Activated naive CD8-positive, alpha-beta T cell treated with anti-CD3 and anti-CD28 coated beads, Interleukin-2, amount 50 U/mL, for 16 hours (primary cell): ENCODE measurements at places on chromosomes 3 and 15.

GRCh38 chr3:196502775-196503195 lies 783 bp downstream of the RNF168 start:
- no peak for DNase-seq

- DNase-seq: no peak
These were observed 16.1 kb upstream of the AHSG start for GRCh38 chr3:186596568-186597287.

DNA sequence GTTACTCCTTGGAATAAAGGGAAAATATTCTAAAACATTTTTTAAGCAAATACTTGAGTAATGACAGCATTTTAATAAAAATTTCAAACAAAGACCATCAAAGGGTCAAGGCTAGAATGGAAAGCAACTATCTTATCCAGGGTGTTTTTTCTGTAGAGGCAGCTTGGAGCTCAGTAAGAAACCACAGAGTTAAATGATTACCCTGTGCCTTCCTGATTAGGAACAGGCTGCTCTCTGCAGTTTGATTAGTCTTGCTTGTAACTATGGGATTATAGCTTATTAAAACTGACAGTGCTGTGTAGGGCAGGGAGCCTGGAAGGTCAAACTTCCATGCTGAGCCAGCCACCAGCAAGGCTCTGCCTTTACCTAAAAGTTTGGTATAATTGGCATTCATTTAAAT lies 33.1 kb downstream of the QTRT2 start:
- DNase-seq: no peak

GRCh38 chr3:127218454-127218922 lies 25.6 kb downstream of the PRR23E start:
- no peak for DNase-seq

GRCh38 chr3:192273697-192274010 lies 453.7 kb downstream of the FGF12 start:
- no peak for DNase-seq

GRCh38 chr3:163328680-163329079 lies 1749.6 kb downstream of the SI start:
- DNase-seq: no peak

DNA sequence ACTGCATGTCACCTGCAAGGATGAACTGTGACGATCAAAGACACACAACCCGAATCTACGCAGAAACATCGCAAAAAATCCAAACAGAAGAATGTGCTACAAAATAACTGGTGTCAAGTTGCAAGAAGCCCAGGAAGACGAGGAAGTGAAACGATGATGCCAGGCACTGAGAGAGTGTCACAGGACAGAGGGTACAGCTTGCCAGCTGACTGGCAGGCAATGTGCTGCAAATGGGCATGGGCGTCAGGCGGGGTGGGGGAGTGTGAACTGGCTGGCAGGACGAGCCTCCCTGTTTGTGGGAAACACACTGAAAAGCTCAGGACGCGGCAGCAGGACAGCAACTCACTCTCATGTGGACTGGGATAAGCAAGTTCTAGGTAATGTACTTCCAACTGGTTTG lies 28.9 kb upstream of the OCA2 start:
- no peak for DNase-seq

DNA sequence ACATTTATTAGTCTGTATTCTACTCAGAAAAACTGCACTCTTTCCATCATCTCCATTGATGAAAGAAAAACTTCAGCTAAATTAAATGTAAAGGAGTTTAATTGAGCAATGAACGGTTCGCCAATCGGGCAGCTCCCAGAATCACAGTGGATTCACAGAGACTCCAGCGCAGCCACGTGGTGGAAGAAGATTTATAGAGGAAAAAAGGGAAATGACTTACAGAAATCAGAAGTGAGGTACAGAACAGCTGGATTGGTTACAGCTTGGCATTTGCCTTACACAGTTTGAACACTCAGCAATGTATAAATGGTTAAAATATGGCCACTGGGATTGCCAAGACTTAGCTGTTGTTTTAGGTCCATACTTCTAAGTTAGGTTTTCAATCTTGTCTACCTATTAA lies 2.8 kb upstream of the SUCLG2 start:
- no peak for DNase-seq

DNA sequence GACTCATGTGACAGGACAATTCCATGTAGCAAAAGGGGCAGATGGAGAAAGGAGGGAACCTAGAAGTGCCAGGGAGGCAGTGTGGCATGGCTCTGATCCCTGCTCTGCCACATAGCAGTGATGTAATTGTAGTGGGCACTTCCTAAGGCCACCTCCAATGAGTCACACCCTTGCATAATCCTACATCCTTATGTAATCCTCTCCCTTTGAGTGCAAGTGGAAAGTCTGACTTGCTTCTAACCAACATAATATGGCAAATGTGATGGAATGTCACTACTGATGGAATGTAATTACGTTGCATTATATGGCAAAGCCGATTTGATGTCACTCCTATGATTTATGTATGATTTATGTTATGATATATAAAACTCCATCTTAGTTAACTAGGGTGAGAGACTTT lies 72.9 kb upstream of the ATP2C1 start:
- no peak for DNase-seq

GRCh38 chr3:151931171-151931570 lies 57.7 kb downstream of the SUCNR1 start:
- no peak for DNase-seq

GRCh38 chr15:99506399-99506798 lies 59.4 kb upstream of the MEF2A start:
- no peak for DNase-seq

- DNase-seq: no peak
These were observed 54.8 kb downstream of the CHCHD6 start for GRCh38 chr3:126758882-126759281.

DNA sequence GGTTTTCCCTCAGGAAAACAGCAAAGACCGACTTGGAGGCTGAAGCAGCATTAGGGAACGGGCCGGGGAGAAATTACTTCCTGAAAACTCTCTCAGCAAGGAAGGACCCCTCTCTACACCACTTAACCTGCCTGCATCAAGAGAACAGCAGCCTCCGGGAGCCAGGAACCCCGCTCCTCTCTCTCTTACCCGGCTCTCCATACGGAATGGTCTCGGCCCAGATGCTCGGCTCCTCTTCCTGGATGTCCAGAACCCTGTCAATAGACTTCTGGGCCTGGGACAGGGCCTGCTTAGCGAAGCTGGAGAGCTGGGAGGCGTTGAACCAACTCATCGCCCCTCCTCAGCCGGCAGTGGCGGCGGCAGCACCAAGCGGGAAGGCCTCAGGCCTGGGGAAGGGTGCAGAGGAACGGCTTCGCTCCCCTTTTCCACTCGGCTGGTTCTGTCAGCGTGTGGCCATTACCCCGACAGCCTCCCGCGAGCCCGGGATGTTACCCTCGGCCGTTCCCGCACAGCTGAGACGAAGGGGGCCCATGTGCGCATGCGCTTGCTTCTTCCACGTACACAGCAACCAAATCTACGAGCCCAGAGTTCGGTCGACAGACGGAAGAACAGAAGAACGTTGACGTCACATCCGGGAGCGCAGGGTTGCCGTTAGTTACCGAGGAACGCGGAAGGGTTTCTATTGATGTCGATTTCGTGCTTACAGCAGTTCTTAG lies at the start of gene TMF1:
TMF1 (minus strand) TSS at position 578 of the 716 bp plus-strand sequence; CDS start at position 331, 247 bp downstream.
- DNase-seq: peak; percentile 97

DNA sequence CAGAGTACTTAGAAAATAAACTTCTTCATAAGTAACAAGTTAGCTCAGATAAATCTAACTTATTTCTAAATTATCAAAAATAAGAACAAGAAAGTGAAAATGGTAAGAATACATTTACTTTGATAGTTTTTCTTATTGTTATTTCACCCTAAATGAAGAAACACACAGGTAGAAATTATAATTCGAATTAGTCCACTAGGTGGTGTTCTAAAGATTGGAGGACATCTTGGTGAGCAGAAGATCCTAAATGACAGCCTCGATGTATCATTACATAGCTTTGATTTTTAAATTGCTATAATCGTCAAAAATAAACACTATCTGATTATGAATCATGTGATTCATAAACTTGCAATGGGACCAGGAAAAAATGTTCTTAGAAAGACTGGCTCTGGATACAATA lies 280.8 kb upstream of the UBE2E2 start:
- no peak for DNase-seq

DNA sequence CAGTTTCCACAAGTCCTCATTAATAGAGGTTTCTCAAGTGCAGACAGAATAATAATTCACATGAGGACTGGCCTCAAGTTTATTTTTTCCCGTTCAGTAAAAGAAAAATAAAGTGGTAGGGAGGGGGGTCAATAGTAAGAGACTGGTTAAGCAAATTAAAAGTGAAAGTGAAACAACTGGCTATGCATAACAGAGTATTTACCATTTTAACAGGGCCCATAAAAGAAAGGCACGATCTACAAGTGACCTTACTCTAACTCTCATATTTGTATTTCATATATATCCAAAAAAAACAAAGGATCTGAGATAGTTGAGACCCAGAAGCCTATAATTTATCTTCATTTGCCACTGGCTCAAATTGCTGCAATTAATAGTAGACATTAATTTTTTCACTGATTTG lies 686.3 kb downstream of the NTRK3 start:
- DNase-seq: no peak

GRCh38 chr15:93088200-93088980 lies 621 bp downstream of the RGMA start:
- DNase-seq: no peak

DNA sequence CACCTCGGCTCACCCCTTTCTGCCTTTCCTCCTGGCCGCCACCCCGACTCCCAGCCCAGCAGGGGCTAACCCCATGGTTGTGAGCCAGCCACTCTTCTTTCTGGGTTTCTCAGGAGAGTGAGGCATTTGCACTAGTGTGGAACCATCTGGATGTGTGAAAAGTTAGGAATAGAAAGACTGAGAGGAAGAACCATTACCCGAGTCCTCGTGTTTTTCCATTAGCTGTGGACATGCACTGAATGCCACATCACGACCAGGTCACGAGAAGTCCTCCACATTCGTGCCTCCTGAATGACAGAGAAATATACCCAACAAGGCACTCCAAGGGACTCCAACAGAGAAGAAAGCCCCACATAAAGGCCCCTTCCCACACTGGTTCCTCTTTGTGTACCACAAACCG lies 18.0 kb upstream of the RAD18 start:
- DNase-seq: no peak

DNA sequence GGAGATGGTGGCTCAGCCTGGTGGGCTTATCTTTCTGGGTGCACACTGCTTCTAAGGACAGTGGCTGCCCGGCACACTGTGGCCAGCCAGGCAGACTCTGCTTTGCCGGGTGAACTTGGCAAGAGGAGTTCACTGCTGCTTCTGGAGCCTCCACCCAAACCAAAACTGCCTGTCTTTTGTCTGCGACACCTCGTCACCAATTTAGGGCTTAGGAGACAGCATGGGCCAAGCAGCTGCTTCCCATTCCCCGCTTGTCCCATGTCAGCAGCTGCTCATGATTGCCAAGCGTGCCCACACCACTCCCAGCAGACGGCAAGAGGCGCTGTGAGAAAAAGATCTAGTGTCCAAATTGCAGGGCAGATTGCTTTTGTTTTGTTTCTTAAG lies 57.3 kb downstream of the LSM3 start:
- no peak for DNase-seq

DNA sequence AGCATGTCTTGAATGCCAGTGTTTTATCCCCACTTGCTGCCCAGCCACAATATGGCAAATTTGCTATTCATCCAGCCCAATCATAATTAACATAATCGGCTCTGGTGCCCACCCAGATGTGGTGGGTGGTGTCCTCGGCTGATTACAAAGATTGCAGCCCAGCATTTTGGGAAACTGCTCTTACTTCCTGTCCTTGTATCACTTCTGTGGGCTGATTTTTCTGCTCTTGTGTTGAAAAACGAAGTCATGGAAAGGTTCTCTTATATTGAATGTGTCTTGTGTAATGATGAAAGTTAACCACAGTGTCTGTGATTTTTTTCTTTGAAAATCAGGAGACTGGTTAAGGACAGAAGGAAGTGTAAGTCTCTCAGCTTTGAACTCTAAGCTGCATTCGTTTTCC lies 141.7 kb downstream of the CACNA2D3 start:
- no peak for DNase-seq

DNA sequence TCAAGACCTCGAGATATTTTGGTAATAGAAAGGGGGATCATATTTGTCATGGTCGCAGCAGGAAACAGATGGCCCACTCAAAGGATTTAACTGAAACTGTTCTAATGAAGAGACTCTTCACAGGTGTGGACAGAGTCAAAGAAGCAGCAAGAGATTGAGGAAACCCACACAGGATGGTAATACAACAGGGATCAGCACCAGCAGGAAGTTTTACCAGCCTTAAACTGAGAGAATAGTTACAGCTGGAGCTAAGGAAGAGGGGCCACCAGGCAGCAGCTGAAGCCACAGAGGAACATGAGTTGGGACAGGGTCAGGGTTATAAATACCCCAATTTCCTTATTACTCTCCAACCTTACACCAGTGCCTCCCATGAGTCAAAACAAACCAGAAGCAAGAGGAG lies 131.8 kb upstream of the UBE2E2 start:
- no peak for DNase-seq

- DNase-seq: no peak
These were observed 60.2 kb downstream of the PIAS1 start for GRCh38 chr15:68114356-68114755.

DNA sequence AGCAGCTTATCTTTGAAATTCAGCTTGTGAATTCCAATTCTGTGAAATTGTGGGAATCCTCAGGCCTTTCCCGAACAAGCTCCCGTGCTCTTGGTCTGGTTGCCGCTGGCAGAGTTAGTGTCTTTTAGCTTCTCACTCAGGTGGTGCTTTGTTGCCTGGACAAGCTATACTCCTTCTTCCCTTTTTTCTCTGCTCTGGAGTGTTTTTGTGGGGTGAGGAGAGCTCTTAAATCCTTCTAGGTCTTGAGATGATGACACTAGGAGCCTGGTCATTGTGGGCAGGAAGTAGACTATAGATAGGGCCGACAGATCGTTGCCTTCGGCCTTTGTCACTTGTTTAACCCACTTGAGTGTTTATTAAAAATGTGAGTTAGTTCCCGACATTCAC lies 93.8 kb downstream of the SLCO3A1 start:
- no peak for DNase-seq

GRCh38 chr15:101411085-101411484 lies 78.4 kb downstream of the PCSK6 start:
- DNase-seq: no peak

- DNase-seq: no peak
These were observed 41.4 kb upstream of the DNAJC19 start for GRCh38 chr3:181030948-181031347.

GRCh38 chr3:34683851-34684250 lies 885.4 kb downstream of the PDCD6IP start:
- DNase-seq: no peak

DNA sequence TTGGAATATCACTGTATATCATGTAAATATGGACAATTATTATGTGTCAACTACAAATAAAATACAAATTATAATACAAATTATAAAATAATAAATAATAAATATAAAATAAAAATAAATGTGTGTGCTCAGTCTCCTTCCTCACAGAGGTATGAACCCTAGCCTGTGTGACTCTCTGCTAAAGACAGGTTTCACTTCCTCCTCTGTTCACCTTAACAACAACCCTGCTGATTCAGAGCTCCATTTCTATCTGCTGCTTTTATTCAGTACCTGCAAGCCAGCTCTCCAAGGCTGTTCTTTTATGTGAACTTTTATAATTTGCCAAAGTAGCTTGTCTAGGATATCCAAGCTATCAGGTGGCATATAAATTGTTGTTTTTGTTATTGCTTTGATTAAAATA lies 610.7 kb upstream of the GRM7 start:
- no peak for DNase-seq

GRCh38 chr3:42653560-42654330 lies at the start of gene ZBTB47:
Gene ZBTB47 (plus strand): TSS chr3:42653697. CDS start chr3:42658356, 4,659 bp downstream.
- no peak for DNase-seq

GRCh38 chr15:60086681-60087429 lies 82.7 kb downstream of the FOXB1 start:
- no peak for DNase-seq
